ENCODE measurements at places on chromosomes 4 and X. TPM values are rescaled to one million over a fixed set of nuclear protein-coding genes. Genes with fewer than 3 reads are reported as not detected.

Gene HPSE
- total RNA-seq = 4.4 TPM

Gene GLRB
- 3.9 TPM for total RNA-seq

Gene TEX11
- not detected for total RNA-seq

Gene GLRA2
- not detected for total RNA-seq

Gene HPGDS
- 2.5 TPM for total RNA-seq

Gene TCP11X2
- not detected for total RNA-seq

DNA sequence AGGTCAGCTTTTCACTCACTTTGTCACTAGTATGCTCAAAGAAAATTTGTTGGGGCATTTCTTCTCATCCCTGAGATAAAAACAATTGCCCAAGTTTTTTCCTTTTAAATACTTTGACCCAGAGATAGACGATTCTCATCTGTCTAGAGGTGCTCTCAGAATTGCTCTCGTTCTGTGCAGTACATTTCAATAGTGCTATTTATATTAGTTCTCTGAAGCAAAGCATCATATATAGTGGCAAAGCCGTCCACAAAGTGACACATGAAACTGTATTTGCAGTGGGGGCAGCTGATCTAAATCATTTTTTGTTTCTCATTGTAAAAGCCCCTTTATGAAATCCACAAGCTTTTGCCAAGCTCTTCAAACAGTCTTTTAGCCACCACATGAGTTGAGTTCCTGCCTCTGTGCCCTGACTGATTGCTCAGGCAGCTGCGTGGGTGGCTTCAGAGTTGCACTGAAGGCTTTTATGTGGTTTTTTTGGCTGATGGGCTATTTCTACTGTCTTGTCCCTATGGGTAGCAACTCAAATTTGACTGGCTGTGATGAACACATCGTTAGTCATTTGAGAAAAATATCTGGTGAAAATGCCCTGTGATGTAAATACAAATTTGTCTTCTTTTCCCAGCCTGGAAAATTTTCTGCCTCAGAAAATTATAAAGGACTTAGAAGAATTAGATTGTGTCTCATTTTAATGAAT, 119.1 kb upstream of the OTUD4 start:
- no peak for DNase-seq

- DNase-seq = no peak
These were observed 87.1 kb downstream of the VCX2 start for GRCh38 chrX:8084006-8084405.

DNA sequence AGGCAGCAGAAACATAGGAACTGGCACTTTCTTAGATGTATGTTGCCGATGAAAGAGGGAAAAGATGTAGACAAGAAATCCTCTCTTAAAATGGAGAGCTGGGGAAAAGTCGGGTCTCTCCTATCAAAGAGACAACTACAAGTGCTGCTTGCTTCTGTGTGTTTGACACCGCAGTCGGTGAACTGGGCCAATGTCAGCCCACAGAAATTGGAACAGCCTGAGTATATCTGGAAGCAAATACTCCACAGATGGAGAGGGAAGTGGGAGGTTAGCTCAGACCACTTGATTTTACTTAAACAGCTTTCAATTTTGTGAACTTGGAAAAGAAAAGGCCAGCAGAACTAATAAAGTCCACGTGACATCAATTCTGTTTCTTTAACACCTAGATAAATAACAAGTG, 230.9 kb upstream of the FAT1 start:
- DNase-seq = no peak

DNA sequence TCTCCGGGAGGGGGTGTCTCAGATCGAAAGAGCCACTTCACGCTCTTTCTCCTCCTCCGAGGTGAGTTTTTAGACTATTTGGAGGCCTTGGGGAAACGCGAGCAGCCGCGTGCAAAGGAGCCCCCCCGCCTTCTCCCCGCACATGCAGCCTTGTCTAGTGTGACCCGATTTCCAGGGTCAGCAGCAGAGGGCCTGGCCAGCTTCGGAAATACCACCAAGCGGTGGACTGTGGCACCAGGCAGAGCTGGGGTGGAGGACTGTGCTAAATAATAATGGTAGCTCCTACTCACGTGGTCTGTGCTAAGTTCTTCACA, 79.3 kb upstream of the BCOR start:
- DNase-seq = peak; percentile 80

GRCh38 chr4:119834906-119835612, 206.5 kb upstream of the PDE5A start:
- no peak for DNase-seq

DNA sequence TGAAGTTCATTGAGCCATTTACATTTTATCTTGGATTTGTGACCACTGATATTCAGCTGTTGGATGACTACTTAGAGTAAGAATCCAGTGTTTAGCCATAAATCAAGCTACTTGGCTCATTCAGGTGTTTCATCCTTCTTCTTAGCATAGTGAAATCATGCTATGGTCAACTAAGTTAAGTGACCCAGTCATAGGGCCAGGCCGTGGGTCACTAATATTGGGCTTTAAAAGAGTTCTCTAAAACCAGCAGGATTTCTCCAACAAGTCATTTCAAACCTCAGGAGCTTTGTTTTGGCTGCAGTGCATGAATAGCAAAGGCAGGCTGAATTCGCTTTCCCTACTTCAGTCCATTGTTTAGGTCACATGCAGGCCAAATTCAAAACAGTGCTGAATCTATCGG, 181.0 kb downstream of the MAML3 start:
- no peak for DNase-seq

- DNase-seq = no peak
These were observed 376.7 kb downstream of the GPM6A start for GRCh38 chr4:175435381-175435783.

- no peak for DNase-seq
These were observed 737.8 kb upstream of the FRG1 start for GRCh38 chr4:189202869-189203271.

DNA sequence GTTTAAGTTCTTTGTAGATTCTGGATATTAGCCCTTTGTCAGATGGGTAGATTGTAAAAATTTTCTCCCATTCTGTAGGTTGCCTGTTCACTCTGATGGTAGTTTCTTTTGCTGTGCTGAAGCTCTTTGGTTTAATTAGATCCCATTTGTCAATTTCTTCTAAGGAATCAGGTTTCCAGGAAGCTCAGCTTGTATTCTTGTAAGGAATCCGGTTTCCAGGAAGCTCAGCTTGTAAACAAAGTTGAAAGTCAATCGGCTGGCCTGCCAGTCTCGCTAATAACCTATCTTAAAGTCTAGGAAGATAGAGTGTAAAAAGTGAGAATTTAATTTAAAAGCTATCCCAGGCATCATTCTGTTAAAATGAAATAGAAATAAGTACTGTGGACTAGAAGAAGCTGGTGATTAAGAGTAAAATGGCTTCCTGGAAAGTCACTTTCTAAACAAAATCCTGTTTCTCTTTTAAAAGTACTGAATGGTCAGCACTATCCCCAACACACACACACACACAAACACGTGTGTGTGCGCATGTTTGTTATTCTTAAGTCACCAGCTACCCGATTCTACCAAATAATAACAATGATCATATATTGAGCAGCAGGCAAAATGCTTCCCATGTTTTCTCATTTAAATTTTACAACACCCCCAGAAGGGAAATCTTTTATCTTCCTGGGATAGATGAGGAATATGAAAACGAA, 171.7 kb downstream of the PAPSS1 start:
- DNase-seq = no peak
